ENCODE measurements at places on chromosomes 11 and 22.

GRCh38 chr22:43819931-43820640 is 8.0 kb upstream of the EFCAB6 start:
- no peak for DNase-seq

GRCh38 chr11:23991165-23991539 is 505.7 kb upstream of the LUZP2 start:
- no peak for DNase-seq

DNA sequence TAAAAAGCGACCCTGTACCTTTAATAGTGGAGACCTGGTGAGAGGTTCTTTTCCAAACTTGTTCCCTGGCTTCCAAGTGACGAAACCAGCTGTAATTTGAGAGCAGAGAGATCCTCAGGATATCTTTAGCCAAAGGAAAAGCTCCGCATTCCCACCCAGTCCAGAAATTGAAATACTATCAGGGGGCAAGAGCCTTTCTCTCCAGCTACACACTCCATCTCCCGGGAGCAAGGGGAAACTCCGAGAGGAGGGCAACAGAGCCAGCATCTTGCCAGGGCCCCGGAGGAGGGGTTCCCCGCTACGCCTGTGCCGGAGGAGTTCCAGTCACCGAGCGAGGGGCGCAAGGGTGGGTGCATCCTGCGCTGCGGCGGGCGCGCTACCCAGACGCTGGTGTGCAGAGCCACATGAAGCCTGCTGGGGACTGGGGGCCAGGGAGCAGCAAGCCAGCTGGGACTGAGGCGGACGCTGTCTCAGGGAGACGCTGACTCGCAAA is at the start of gene FIBIN:
TSS of gene FIBIN (plus strand) at position 148 of the 493 bp plus-strand sequence. CDS start 415 bp downstream, outside the sequence.
- peak; percentile 72 for DNase-seq

DNA sequence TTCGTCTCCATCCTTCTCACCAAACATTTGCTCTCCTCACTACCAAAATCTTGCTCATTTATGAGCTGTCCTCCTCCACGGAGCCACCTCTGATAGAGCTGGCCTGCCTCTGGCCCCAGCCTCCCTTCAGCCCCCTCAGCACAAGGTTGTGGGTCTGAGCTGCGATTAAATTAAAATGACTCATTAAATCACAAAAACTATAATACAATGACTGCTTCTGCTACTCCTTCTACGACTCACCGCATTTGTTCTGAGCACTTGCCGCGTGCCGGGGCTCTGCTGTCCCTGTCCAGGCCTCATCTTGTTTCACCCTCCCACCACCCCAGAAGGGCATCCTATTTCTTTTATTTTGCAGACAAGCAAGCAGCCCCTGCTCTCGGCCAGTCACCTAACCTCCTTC is 49.2 kb upstream of the TIMP3 start:
- no peak for DNase-seq

- no peak for DNase-seq
These were observed 12.2 kb downstream of the TKFC start for GRCh38 chr11:61345170-61345610.

DNA sequence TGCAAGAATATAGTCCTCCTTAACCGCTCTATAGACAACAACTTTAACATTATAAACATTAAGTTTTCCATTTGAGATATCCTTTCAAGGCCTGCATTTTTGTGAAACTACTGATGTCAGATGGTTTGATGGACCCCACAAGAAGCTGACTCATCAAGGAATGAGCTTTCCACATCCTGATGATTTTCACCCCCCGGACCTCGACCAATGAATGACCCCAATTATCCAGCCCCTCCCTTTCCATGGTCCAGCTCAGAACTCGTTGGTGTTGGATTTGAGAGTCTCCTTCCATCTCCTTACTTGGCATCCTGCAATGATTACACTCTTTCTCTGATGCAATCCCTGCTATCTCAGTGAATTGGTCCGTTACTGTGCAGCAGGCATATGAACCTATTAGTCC is 31.8 kb upstream of the GUCY1A2 start:
- DNase-seq = no peak

DNA sequence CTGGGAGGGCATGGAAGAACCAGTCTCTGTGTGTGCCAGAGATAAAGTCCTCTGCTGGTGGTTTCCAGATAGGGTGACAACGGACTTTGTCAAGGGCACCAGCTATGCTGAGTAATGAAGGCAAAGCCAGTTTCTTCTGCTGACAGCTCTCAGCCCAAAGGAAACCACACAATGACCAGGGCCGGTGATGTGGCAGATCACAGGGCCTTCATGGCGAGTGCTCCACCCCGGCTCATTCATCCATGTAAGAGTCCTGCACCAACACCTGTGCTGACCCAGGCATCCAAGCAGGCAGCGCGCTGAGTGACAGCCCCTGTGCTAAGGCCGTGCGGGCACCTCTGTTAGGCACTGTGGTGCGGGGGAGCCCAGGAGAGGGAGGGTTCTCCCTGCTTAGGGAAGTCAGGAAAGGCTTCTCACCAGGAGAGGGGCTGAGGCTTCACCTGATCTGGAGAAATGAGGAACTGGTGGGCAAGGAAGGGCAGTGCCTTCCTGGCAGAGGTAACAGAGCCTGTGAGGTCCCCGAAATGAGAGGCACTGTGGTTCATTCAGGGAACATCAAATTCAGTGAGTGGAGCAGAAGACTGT is 33.8 kb downstream of the TP53I11 start:
- no peak for DNase-seq

DNA sequence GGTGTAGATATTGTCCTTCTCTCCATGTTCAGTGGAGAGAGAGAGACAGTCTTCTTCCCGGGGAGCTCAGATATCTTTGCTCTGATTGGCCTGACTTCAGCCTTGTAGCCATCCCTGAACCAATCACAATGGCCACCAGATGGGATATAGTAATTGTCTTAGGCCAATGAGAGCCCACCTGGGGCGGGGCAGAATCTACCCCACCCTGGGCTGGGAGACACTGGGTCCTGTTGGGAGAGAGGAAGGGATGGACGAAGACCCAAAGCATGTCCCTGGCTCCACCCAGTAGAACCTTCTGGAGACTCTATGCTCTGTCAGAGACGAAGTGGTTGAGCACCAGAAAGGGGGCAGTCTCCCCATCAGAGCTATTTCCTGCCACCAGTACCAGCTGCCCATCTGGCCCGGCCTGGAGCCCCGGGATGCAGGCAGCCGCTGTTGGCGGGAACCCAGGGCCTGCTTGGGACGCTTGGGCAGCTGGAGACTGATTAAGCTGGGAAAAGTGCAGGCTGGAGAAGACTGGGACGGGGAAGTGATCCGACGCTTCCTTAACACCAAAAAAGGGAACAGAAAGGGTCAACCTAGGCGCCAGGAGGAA is 31.6 kb upstream of the CBX7 start:
- DNase-seq = peak; percentile 55

- DNase-seq = no peak
These were observed 471 bp upstream of the TMEM184B start for GRCh38 chr22:38273135-38273826.

- no peak for DNase-seq
These were observed 34.5 kb upstream of the BLID start for GRCh38 chr11:122150216-122151124.

GRCh38 chr22:23969071-23969470 is 2.4 kb downstream of the DDTL start:
- no peak for DNase-seq

- DNase-seq = no peak
These were observed 26.6 kb upstream of the ACER3 start for GRCh38 chr11:76834151-76834550.

- no peak for DNase-seq
These were observed 34.0 kb downstream of the IRAG1 start for GRCh38 chr11:10659339-10660216.

- no peak for DNase-seq
These were observed 71.6 kb downstream of the TEAD1 start for GRCh38 chr11:12745787-12746186.

DNA sequence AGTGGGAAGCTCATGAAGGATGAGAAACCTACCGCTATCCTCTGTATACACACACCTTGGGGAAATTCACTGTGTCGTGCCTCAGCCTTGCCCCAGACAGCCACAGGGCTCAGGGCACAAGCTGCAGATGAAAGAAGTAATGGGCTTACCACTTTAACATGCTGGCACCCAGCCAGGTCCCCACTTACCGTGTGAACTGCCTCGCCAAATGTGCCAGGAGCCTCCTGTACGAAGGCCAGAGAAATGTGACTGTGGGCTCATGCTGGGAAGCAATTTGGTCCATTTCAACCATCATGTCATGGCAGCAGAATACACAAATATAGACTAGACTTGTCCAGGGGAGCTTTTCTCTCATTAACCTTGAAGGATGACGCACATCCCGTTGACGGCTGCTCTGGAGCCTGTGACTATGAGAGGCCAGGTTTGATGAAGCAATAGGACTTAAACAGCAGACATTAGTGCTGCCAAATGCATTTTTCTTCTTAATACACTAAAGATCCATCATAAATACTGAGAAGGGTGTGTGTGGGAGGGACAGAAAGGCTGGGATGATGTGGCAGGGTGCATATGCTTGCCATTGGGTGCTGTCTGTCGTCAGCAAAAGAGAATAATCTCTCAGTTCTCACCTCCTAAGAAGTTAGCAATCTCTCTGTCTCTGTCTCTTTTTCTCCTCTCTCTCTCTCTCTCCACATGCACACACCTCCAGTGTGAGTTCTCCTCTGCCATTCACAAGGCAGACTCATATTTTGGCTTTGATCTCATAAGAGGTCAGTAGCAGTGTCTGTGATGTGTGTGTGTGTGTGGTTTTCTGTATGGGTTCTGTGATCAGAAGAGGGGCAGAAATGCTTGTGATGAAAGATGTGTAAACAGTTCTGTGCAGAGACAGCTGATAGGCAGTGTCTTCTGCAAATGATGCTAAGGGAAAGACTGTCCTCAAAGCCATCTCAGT is 142.4 kb downstream of the KIRREL3 start:
- no peak for DNase-seq

DNA sequence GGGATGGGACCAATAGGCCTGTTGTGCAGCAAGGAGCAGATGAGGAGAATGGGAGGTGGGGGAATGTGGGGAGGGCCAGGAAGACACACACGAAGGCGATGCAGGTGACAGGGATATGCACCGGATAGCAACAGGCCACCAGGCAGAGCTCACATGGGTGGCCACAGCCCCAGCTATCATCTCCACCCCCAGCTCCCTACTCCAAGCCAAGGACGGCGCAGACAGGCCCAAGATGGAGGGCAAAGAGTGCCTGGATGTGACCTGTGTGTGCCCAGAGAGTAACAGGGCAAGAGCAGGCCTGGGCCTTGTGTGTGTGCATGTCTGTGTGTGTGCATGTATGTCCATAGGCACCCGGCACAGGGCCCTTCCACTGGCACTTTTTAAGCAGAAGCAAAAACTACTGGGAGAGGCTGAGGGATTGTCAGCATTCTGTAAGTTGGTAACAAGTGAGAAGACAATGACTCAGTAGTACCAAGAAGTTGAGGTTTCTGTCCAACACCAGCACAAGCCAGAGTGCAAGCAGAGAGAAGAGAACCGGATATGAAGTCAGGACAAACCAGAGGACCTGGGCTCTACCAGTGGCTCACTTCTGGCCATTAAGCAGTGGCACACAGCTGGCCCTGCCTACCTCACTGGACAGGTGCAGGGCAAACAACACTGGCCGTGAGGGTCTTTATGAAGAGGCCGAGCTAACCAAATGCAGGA is 36.4 kb downstream of the NRXN2 start:
- DNase-seq = no peak

GRCh38 chr11:84452211-84452610 is 1166.0 kb upstream of the CCDC90B start:
- no peak for DNase-seq

DNA sequence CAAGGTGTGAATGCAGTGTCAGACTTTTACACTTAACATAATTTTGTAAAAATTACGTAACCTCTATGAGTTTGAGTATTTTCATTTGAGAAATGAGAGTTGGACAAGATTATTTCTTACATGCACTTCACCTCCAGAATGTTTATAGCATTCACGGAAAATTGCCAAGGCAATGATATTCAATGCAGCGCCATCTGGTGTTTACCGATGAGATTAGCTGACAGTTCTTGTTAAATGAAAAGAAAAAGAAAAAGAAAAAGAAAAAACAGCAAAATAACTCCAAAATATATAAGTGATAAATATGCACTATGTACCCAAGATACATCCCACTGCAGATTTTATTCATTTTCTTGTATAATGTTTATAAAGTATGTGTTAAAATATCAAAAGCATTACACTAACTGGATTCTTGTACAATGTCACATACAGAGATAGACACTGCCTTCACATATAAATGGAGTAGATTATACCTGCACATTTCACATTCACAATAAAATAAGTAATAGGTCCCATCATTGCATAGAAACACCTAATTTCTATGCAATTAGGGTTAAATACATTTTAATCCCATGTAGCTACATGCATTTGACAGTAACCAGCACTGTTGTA is 976.3 kb upstream of the FAT3 start:
- no peak for DNase-seq

- no peak for DNase-seq
These were observed 29.5 kb upstream of the BID start for GRCh38 chr22:17803609-17804270.

DNA sequence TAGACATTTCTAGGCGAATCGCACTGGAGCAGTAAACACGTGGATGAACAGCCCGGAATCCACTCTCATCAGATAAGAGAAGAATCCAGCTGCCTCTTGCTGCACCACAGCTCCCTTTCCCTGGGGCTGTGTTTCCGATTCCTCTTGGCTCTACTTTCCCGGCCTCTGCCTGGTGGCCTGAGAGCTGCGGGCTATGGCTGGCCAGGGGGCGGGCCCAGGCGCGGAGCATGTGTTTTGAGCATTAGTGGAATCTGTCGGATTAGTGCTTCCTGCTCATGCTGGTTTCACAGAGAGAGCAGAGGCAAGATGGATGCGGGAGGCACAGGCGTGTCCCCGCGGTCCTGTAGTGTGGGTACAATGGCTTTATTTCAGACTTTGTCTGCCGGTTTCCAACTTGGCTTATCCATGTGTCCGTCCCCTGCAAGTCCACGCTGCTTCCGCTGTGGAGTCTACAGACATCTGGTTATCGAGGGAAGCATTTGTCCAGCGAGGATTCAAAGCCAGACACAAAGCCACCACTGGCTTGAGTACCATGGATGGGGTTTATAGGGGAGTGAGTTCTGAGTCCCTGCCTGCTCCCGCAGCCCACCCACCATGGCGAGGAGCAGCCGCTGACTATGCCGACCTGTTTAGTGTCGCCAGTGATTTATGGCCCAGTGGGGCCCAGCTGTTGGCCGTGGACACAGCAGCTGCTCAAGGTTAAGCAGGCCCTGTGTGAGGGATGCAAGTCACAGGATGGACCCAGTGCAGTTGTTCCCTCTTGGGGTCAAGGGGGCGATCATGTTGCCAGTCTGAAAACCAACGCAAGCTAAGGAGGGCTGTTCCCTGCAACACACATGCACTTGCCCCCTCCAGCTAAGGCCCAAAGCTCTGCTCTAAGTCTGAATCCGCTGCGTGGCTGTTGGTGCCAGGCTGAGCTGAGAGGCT is 43.3 kb upstream of the EP300 start:
- DNase-seq = peak; percentile 76

GRCh38 chr11:61971248-61972111 is 4.0 kb upstream of the FTH1 start:
- peak; percentile 93 for DNase-seq

DNA sequence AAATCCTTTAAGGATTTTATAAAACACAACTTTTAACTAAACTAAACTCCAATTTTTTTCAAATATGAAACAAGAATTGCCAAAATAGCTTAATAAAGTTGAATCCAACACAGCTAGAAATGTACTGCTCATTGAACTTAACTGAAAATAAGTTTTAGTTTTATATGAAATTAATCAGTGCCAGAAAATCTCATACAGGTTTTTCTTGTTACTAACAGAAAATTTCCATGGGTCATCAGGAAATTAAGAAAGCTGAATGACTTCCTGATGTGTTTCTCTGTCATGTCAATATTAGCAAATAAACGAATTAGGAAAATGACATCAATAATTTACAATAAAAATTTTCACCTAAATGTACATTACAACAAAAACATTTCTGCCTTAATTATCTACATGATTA is 3.5 kb downstream of the CCDC73 start:
- DNase-seq = no peak

GRCh38 chr11:46360878-46361277 is 13.6 kb downstream of the DGKZ start:
- no peak for DNase-seq
